NK-92 treated with Interleukin-12 subunit alpha and Interleukin-12 subunit beta, amount 100 ng/mL, for 24 hours (cell line): ENCODE measurements at places on chromosomes 2 and 18.

- DNase-seq = no peak
These were observed 5.2 kb downstream of the ANKRD53 start for GRCh38 chr2:70983506-70984227.

DNA sequence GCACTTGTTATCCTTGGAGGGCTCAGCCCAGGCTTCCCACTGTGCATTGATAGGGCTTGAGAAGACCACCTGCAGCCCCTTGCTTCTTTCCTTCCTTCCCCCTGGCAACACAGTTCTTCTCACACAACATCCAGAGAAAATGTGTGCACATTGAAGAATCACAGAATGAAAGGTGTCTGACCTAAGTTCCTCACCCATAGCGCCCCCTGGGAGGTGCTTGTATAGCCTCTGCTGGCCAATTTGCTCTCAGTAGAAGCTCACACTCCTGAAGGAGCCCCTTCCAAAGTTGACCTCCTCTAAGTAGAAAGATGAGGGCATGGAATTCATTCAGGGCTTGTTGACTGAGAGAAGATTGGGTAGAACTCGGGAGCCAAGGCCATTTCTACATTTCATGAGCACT lies 758.4 kb upstream of the KLHL29 start:
- no peak for DNase-seq

- DNase-seq = no peak
These were observed 35.0 kb downstream of the EMILIN2 start for GRCh38 chr18:2881840-2882195.

DNA sequence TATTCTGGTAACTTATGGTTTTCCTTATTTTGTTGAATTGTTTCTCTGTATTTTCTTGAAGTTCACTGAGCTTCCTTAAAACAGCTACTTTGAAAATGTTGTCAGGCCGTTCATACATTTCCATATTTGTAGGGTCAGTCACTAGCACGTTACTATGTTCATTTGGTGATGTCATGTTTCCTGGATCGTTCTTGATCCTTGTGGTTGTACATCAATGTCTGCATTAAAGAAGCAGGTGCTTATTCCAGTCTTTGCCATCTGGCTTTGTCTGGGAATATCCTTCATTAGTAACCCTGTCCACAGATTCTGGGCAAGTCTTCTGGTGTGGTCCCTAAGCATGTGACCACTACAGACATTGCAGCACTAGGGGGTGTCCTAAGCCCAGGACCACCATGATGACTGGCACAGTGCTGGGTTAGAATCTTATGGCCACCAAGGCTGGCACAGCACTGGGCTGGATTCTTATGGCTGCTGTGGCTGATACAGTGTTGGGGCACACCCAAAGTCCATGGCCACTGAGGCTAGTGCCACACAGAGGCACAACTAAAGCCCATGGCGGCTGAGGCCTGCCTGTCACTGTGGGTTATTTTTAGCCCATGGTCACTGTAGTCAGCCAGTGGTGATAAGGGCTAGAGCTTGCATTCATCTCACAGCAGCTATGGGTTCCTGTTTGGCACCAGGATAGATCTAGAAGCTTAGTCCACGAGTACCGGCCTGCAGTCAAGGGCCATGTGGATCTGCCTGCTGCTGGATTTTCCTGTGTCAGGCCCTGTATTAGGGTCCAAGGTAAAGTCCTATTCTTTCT lies 13.2 kb downstream of the VWA3B start:
- DNase-seq = no peak

DNA sequence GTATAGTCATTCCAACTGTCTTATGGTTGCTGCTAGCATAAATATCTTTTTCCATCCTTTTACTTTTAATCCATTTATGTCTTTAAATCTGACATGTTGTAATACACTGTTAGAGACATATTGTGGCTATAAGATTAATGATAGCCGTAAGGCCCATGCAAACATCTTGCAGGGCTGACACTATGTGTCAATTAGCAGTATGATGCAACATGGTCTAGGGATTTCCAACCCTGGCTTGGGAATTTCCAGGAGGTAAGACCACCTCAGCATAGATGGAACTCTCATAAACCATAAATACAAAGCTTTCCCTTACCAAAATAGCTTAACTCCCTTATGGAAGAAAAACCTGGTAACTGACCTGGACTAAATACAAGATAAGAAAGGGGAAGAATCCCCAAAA lies 16.5 kb downstream of the SCLY start:
- DNase-seq = no peak

GRCh38 chr2:9867881-9868280 lies 24.6 kb downstream of the TAF1B start:
- DNase-seq = no peak

- no peak for DNase-seq
These were observed 44.7 kb downstream of the TTC32 start for GRCh38 chr2:19857100-19857499.

DNA sequence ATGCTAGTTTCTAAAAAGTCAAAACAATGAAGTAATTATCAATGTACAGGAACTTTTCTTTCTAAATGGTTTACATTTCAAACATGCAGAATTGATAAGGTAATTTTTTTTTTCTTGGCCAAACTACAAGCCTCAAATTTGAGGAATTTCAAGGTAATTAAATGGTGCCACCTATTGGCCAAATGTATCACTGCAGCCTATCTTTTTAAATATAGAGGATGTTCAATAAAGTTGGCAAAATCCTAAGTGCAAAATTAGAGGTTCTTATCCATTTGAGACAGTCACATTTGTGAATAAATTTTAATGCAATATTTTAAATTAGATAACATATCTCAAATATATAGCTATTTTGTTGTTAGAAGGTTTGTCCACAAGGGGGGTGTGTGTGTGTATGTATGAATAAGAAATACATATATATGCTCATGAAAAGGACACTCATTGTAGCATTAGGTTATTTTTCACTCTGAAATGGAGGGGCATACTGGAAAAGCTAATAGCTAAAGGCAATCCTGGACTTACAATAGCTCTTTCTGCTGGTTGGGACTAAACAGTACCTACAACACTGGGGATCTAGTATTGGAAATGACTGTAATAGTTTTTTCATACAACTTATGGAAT lies 26.2 kb downstream of the MMADHC start:
- no peak for DNase-seq

DNA sequence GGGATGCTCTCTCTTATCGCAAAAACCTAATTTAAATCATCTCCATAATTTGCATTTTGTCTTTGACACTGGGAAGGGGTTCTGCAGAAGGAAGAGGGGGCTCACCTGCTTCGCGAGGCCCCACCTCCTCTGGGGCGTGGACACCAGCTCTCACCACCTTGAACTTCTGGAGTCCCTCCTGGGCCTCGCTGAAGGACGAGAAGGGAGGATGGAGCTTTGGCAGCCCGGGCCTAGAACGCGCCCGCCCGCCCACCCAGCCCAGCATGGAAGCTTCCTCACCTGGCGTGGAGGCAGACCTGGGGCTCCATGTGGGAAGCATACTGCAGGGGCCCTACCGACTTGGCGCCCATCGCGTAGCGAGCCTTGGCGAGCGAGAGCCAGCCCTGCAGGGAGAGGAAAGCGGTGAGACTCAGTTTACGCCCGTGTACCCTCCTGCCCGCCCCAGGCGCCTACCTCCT lies 1.1 kb upstream of the IMP4 start:
- DNase-seq = no peak
